Stimulated activated CD4-positive, alpha-beta T cell treated with anti-CD3 and anti-CD28 coated beads, Interleukin-4, amount 100 ng/mL, for 24 hours (primary cell): ENCODE measurements at places on chromosomes 1 and 21.

GRCh38 chr1:31912839-31913239 is 25.3 kb downstream of the PTP4A2 start:
- no peak for DNase-seq

DNA sequence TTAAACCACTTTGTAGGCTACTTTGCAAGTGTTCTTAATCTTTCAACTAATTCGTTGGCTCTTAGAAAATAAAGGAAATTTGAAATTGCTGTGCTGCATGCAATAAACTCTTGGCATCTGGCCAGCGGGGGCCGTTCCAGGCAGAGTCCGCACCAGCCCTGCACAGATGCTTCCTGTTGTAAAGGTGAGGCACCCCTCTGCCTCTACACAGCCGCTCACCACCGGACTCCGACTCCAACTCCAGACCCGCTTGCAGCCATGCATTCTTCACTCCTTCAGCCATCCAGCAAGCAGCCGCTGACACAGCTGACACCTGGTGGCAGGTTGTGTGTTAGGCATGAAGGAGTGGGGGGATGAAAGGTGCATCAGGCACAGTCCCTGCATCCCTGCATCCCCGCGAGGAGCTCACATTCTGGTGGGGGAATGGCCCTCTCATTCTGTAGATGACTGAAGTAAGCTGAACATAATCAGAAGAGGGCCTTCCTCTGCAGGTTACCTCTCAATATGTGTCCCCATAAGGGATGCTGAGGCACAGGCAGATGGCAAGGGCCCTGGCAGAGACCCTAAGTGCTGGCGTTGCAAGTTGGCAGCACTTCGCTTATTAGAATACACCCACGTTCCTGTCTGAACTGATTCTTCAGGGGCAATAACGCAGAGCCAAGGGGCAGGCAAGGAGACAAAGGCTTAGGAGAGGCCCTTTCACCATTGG is 56.8 kb downstream of the GLIS1 start:
- DNase-seq: peak; percentile 26

- DNase-seq: no peak
Observed at GRCh38 chr1:244662599-244662998, 9.7 kb downstream of the DESI2 start.

DNA sequence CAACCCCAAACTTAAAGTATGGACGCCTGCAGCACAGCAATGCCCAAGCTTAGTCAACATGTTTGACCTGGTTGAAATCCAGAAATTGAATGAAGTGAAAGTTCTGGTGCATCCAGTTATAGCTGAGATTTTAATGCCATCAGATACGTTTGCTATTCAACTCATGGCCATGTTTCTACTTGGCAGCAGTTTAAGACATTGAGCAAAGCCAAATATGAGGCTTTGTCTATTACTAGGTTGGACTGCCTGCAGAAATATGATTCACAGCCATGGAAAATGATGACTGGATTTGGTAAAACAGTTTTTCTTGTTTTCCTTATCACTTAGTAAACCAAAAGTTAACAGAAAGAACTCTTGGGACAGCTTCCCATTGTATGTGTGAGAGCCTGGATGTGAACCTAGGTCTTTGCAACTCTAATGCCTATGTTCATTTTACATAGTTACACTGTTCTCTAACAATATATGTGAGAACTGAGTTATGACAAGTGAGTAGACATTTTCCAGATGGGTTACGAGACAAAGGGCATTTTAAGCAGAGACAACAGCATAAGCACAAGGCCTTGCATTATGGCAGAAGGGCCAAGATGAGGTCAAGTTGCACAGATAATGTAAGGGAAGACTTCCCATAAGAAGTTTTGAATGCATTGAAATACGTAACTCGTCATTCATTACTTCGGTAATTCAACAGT is 32.4 kb upstream of the MYSM1 start:
- DNase-seq: no peak

GRCh38 chr1:230122366-230123279 is 55.6 kb downstream of the GALNT2 start:
- no peak for DNase-seq

DNA sequence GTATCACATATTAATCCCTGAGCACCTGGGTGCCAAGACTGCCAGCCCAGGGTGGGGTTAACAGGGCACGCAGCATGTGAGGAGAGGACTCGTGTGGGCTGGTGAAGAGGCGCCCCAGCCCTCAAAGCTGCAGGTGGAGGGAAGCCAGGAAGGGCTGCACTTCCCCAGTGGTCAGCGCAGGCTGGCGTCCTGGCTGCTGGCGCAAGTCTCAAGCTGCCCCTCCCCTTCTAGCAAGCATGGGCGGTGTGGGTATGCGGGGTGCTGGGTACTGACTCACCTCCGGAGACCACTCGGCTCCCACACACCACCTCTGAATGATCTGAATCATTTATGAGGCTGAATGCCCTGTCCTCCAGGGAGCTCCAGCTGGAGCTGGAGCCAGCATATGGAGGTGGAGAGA is 44.0 kb downstream of the EIF2D start:
- no peak for DNase-seq
